ENCODE measurements at places on chromosomes 4 and X.

GRCh38 chr4:78542373-78542772 is 9.2 kb upstream of the ANXA3 start:
- no peak for DNase-seq

DNA sequence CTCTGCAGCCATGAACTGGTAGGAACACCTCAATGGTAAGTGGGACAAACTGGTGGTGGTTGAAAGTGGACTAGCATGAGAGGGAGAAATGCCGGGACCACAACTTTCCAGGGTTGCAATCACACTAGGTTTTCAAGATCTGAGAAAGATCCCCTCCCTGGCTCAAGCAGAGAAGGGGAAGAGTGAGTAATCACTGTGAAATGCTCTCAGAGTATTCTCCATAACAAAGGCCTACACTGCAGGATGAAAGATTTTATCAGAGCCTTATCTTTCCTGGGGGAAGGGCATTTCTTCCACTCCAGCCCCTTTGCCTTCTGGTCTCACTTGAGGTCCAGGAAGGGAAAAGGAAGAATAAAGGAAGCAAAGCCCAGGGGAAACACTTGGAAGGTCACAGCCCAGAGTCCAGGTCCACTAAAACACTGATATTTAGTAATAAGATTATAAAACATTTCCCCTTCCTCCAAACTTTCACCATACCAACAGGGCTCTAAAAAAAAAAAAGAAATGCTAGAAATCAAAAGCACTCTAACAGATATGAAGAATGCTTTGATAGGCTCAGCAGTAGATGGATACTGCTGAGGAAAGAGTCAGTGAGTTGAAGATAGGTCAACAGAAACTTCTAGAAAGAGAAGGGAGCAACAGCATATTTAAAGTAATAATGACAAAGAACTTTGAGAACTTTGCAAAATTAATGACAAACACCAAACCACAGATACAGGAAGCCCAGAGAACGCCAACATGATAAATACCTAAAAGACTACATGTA is 95.9 kb downstream of the WDFY3 start:
- DNase-seq = peak; percentile 91

- DNase-seq = no peak
Measured at GRCh38 chr4:104641418-104641817, 146.7 kb upstream of the CXXC4 start.

DNA sequence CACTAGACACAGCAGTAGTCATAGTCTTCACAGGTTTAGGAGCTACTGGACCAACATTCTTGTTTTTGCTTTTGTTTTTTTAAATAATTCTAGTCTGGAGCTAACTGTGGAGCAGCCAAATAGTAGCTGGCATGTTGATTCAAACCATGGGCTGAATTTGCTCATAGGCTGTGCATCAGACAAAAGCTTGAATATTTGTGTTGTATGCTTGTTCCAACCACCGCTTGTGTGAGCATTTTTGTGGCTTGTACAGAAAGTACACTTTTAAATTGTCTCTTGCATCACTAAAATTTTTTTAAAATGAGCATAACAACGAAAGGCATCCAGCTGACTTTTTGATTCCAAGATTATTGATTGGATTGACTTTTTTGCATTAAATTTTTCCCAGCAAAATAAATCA is 39.6 kb downstream of the CCNI start:
- no peak for DNase-seq

GRCh38 chr4:21882051-21882839 is 66.3 kb downstream of the KCNIP4 start:
- DNase-seq = no peak

DNA sequence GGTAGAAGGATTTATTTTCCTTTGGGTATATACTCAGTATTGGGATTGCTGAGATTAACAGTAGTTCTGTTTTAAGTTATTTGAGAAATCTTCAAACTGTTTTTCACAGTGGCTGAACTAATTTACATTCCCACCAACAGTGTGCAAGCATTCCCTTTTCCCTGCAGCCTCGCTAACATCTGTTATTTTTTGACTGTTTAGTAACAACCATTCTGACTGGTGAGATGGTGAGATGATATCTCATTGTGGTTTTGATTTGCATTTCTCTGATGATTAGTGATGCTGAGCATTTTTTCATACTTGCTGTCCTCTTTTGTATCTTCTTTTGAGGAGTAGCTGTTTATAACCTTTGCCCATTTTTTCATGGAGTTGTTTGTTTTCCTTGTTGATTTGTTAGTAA is 457.8 kb downstream of the TRAM1L1 start:
- no peak for DNase-seq

DNA sequence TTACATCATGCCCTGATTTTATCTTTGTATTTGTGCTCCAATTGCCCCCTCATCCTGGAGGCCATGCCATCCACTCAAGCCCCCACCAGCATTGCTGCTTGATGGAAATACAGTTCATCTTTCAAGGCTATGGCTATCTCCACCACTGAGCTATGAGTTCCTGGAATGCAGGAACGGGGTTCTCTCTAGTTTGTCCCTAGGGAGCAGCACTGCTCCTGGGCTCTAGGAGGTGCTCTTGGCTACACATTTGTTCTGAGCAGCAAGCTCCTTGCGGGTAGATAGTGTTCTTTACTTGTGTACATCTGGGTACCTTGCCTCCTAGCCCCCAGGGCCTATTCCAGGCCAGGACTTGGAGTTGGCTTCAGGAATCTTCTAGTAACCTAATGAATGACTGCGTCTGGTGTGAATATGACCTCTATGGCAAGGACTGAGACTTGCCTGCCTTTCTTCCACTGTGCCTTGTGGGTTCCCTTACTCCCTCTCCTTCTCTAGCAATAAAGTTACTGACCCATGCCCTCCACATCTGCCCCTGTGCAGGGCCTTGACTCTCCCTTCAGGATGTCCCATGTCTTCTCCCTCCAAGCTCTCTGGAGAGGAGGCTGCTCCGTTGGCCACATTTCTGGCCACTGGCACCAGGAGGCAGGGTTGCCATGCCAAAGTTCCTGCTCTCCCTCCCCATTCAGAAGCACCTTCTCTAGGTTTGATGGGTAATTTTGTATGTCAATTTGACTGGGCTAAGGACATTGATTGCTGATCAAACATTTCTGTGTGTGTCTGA is 7.6 kb downstream of the CITED1 start:
- DNase-seq = no peak

- no peak for DNase-seq
Measured at GRCh38 chr4:7232061-7232650, 39.8 kb downstream of the SORCS2 start.

DNA sequence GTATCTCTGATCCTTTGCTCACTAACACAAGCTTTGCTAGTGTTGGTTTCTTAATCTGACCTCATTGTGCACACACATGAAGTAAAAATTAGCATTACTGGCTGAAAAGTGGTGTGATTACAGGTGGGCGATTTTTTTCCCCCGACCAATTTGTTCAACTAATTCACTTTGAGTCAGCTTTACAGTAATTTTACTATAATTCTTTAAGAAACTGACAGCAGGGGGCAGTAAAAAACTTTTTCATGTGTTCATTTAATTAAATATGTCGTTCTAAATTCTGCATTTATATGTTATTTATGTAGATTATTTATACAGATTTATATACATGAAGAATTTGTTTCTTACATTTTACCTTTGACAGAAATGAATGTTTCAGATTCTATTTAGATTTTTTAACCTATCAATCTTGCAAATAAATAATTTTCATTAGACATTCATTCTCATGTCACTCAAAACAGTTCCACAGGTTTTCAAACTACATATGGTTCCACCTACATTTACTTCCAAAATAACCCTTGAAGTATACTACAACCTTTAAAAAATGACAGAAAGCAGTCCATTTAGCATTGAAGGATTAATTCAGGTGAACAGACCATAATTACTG is 17.5 kb downstream of the PALLD start:
- DNase-seq = no peak

DNA sequence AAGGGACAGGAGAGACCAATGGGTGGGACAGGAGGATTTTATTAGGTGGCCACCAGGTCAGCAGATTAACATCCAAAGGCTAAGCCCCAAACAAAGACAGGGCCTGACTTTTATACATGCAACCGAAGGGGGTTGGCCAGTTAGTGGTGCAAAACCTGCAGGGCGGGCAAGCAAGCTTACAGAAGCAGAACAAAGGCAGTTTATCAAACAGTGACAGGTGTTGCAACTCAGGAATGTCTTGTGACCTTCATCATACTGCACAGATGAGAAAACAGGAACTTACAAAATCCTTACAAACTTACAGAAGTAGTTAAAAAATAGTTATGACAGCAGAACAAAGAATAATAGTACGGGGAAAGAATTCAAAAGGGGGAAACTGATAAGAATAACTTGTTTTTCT is 708.1 kb downstream of the GLUD2 start:
- DNase-seq = no peak

DNA sequence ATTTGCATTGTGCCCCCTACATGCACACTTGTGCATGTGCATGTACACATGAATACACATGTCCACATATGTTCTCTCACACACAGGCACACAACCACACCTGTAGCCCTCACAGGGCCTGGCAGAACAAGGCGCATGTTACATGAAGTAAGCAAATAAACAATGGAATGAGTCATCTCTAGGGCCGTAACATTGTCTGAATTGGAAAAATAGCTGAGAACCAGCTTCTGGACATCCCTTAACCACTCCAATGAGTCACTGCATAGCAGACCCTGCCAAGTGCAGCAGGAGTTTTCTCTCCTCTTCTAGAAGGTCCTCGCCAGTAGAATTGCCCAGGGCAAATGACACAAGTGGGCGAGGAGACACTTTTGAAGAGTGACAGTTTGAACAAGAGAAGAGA is 66.1 kb downstream of the MAGEA10 start:
- no peak for DNase-seq

- no peak for DNase-seq
Measured at GRCh38 chr4:30828264-30828926, 108.2 kb downstream of the PCDH7 start.

DNA sequence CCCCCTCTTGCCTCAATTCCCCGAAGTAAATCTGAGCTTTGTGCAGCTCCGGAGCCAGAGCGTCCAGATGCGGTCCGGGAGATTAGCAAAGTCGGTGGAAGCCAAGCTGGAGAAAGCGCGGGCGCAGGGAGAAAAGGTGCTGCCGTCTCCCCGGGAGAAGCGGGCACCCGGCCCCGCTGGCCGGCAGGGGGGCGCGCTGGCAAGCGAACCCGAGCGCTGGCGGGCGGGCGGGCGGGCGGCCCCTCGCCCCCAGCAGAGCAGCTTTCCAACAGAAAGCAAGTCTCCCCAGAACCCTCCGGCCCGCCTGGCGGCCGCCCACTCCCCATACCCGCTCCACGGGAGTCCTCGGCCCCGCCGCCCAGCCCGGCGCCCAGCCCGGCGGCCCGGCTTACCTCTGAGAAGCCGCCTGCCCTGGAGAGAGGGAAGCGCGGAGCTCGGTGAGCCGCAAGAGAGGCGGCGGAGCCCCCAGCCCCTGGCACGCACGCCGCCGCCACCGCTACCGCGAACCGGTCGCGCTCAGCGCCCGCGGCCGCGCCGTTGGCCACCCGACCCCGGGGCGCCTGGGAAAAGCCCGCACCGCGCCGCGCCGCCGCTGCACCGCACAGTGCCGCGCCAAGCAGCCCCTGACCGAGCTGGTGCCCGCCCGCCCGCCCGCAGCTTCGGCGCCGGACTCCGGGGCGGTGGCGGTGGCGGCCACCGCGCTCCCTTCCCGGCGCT is 529 bp upstream of the CITED1 start:
- no peak for DNase-seq

DNA sequence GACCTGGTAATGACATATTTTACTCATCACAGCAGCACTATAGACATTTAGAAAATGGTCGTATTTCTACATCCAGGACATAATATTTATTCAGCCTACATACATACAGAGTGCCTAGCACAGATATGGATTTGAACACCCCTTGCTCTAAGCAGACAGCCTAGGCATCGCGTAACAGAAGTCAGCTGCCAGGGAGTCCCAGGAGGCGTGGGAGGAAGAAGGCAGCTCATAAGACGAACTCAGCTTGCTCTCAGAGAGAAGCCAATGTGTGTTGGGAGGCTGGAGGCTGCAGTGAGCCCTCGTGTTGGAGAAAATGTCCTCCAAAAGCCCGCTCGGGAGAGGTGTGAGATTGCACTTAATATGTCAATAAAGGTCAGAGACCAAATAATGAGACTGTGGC is 131.6 kb downstream of the BCOR start:
- no peak for DNase-seq

GRCh38 chr4:40275065-40275730 is 59.9 kb upstream of the CHRNA9 start:
- no peak for DNase-seq

DNA sequence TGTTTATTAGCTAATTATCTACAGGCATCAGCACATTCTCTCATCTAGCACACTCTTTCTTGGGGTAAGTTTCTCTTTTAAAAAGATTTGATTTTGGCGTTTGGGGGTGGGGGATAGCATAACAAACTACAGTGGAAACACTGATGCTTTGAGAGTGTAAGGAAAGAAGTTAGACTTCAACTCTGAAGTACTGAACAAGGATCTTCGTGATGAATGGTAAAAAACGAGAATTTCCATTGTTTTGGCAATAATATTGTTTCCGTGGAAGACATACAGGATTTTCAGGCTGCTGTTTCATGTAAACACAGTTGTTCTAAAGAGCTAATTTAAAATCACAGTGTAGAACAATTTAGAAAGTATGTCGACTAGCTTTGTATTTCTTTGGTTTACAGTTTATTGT is 451 bp downstream of the LPAR4 start:
- DNase-seq = no peak

GRCh38 chr4:138222046-138222445 is 20.1 kb downstream of the SLC7A11 start:
- no peak for DNase-seq

DNA sequence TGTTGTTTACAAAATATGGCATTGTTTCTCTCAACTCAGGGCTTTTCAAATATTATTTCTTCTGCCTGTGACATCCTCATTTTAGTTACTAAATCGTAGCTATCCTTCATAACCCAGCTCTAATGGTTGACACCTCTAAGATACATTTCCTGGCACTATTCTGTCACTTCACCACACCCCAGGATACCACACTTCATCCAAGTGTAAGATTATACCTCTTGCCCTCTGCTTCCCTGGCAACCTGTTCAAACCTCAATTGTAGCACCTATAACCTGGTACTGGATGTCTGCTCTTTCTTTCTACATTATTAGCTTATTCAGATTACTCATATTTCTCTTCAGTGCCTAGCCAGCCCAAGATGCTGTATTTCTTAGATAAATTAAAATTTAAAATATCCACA is 175.7 kb upstream of the SPIN4 start:
- no peak for DNase-seq

- no peak for DNase-seq
Measured at GRCh38 chr4:140971077-140971792, 162.0 kb downstream of the RNF150 start.

- DNase-seq = no peak
Measured at GRCh38 chr4:98749206-98749605, 90.8 kb upstream of the TSPAN5 start.
